Ovary (tissue), 10 donors: ENCODE measurements at places on chromosomes 4 and X. TPM values are rescaled to one million over a fixed set of nuclear protein-coding genes. Genes with fewer than 3 reads are reported as not detected.

Gene SPOCK3
- total RNA-seq, result 1.7 TPM

Gene ART3
- 0.71 TPM for total RNA-seq

Gene NAT8L
- 0.96 TPM for total RNA-seq

Gene CT45A2
- not detected for total RNA-seq

GRCh38 chrX:12309744-12310076, 171.4 kb downstream of the FRMPD4 start:
- DNase-seq, result no peak

DNA sequence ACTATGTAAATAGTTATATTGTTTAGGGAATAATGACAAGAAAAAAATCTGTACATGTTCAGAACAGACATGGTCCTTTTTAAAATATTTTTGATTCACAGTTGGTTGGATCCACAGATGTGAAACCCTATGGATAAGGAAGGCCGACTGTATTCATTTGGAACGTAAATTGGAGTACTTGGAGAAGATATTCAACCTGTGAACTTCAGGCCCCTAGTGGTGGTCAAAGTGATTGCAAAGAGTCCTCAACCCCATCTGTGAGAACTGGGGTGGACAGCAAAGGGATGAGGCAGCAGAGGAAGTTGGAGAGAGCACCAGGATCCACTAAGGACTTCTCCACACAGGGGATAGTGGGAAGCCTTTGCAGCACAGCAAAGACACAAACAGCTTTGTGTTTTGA, 6.2 kb upstream of the CXCL13 start:
- DNase-seq, result no peak

DNA sequence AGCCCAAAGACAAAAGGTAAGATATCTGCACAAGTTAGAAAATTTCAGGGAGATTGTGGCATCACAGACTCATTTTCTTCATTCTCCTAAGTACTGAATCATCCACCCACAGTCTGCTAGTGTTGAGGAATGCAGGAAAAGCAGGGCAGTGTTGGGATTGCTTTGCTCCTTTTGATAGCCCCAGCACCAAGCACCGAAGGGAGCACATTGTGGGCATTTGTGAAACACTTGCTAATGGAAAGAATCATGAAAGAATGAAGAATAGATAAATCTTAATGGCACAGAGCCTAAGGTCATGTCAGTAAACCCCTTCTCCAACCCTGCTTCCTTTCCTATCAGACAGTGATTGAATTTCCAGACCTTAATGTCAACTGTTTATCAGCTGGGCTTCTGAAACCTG, 103.1 kb upstream of the GPRIN3 start:
- DNase-seq, result no peak

- DNase-seq, result no peak
Observed at GRCh38 chrX:22314692-22315091, 42.0 kb downstream of the CBLL2 start.

- DNase-seq, result no peak
Observed at GRCh38 chr4:174826660-174827059, 2.4 kb downstream of the GLRA3 start.
